ENCODE measurements at places on chromosomes 4 and X.

DNA sequence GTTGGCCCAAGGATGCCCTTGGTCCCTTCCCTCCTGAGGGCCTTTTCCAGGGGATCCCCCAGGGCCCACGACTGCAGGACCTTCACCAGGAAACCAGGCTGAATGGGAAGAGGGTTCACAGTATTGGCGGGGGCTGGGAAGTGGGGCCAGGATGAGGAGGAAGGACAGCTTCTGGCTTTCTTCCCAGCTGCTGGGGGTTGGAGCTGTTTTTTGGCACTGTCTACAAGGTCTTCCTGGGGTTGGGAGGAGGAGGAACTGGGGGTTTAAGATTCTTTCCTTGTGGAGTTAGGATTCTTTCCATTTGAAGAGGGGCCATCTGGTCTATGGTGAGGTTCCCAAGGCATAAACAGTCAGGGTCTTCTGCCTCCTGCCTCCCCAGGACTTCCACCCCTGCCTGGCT is 64.8 kb downstream of the KIF4A start:
- no peak for DNase-seq

DNA sequence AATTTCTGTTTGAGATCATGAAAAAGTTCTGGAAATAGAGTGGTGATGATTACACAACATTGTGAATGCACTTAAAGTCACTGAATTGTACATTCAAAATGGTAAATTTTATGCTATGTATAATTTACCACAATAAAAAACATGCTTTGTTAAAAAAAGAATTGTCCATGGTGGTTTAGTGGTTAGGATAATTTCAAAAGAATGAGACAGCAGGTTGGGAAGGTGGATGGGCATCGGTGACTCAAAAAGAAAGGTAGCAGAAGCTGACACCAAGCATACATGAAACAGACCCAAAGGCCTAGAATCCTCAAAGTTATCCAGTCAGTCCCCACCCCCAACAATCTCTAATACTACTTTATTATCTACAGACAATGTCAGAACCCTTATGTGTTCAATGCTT is 91.1 kb downstream of the MSN start:
- DNase-seq = no peak

- peak; percentile 44 for DNase-seq
Observed at GRCh38 chrX:65866146-65866545, 173.7 kb downstream of the VSIG4 start.

GRCh38 chr4:24473309-24473721 is 111.0 kb downstream of the DHX15 start:
- no peak for DNase-seq

GRCh38 chr4:150140774-150141400 is 62.6 kb downstream of the DCLK2 start:
- no peak for DNase-seq

GRCh38 chrX:105468741-105469140 is 248.2 kb upstream of the TEX13A start:
- no peak for DNase-seq

DNA sequence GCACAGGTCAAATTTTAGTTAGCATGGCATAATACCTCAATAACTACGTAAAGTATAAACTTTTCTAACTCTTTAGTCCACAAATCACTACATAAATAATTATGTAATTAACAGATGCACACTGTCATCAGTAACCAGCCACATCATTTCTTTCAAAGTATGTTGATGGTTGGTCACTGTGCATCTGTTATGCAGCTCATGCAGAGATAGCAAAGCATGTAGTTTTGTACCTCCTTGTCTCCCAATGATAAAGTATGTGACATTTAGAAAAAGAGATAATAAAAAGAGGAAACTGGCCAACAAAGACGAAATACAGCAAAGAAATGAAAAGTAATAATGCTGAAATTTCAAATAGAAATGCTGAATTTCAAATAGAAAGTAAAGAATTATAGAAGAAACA is 2.9 kb downstream of the LAMTOR3 start:
- DNase-seq = no peak
